Memory B cell (primary cell): ENCODE measurements at places on chromosomes 7 and 10.

DNA sequence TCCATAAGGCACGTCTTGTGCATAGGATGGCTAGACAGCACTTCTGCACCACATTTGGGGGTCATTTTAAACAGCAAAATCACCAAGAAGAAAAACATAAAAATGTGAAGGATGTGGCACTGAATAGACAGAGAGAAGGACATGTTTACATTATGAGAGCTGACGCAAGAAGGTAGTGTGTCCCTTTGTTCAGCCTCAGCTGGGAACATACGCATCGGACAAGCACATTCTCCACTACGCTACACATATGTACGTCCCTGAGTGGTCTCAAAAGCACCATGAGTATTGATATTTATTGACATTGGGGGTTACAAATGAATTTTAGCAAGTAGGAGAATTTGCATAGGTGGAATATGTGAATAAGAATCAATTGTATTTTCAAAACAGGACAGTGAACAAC is 20.2 kb downstream of the DDC start:
- H3K4me3 ChIP-seq = no peak overlapping the region
- no peak for DNase-seq
- H3K36me3 ChIP-seq = no peaks in the 10 kb centered on the region

- H3K36me3 ChIP-seq = peaks cover 39% of the 10 kb centered on the region
- no peak overlapping the region for H3K27ac ChIP-seq
- peaks cover 8% of the 10 kb centered on the region for H3K4me1 ChIP-seq
- no peak for DNase-seq
- no peaks in the 10 kb centered on the region for H3K27me3 ChIP-seq
Observed at GRCh38 chr7:140022582-140023211, 40.1 kb downstream of the PARP12 start.

GRCh38 chr7:127287133-127287532 is 34.4 kb upstream of the GRM8 start:
- no peak for DNase-seq
- no peak overlapping the region for H3K4me3 ChIP-seq
- H3K4me1 ChIP-seq = no peaks in the 10 kb centered on the region
- no peaks in the 10 kb centered on the region for H3K36me3 ChIP-seq
- H3K27me3 ChIP-seq = peaks cover 8% of the 10 kb centered on the region

GRCh38 chr10:48649349-48649944 is 35.2 kb upstream of the WDFY4 start:
- no peak overlapping the region for H3K4me3 ChIP-seq
- H3K27me3 ChIP-seq = peaks cover 5% of the 10 kb centered on the region
- peaks cover 20% of the 10 kb centered on the region for H3K4me1 ChIP-seq

DNA sequence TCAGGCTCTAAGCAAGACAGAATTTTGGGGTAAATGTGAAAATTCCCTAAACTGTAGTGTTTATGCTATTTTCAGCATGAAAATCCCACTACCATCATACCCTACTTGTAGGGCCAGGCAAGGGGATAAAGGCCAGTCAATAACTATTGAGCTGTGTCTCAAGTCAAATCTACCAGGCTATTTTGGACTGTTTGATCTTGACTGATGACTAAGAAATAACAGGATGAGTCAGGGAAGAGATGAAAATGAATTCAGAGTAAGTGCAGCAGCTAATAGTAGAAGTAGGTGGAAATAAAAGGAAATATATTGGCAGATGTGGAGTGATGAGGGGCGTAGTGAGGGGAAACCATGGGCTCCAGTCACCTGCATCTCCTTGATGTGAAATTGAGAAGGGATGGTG is 225.8 kb upstream of the PHYHIPL start:
- H3K4me1 ChIP-seq = no peaks in the 10 kb centered on the region
- peaks cover 7% of the 10 kb centered on the region for H3K27me3 ChIP-seq
- no peak overlapping the region for H3K27ac ChIP-seq
- no peak overlapping the region for H3K4me3 ChIP-seq
- no peaks in the 10 kb centered on the region for H3K36me3 ChIP-seq
- no peak for DNase-seq

- no peak overlapping the region for H3K4me3 ChIP-seq
- H3K36me3 ChIP-seq = no peaks in the 10 kb centered on the region
- H3K4me1 ChIP-seq = no peaks in the 10 kb centered on the region
- no peak overlapping the region for H3K27ac ChIP-seq
- no peak for DNase-seq
Observed at GRCh38 chr7:131895541-131896164, 339.2 kb upstream of the PODXL start.

- peaks cover 17% of the 10 kb centered on the region for H3K4me1 ChIP-seq
- H3K27me3 ChIP-seq = no peaks in the 10 kb centered on the region
- no peak for DNase-seq
- H3K4me3 ChIP-seq = no peak overlapping the region
- H3K36me3 ChIP-seq = no peaks in the 10 kb centered on the region
Observed at GRCh38 chr7:69756235-69756634, 158.0 kb downstream of the AUTS2 start.

GRCh38 chr10:27659786-27660185 is 85.8 kb downstream of the MKX start:
- no peak overlapping the region for H3K4me3 ChIP-seq
- H3K4me1 ChIP-seq = no peaks in the 10 kb centered on the region
- no peak for DNase-seq
- H3K36me3 ChIP-seq = no peaks in the 10 kb centered on the region
- H3K27me3 ChIP-seq = peaks cover 16% of the 10 kb centered on the region

DNA sequence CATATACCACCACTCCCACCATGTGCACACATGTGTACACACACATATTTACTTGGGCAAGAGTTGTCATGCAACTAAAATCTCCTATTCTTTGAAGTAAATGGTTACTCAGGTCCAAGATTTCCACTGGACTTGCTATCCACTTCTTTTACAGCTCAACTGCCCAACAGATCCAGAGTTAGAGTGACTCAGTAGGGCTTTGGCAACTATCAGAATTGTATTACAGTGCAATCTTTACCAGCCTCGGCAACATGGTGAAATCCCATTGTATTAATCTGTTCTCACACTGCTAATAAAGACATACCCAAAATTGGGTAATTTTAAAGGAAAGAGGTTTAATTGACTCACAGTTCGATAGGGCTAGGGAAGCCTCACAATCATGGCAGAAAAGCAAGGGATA is 51.9 kb upstream of the ABLIM1 start:
- DNase-seq = no peak
- no peak overlapping the region for H3K27ac ChIP-seq
- no peak overlapping the region for H3K4me3 ChIP-seq
- no peaks in the 10 kb centered on the region for H3K36me3 ChIP-seq
- no peaks in the 10 kb centered on the region for H3K4me1 ChIP-seq
- H3K27me3 ChIP-seq = peaks cover 25% of the 10 kb centered on the region

DNA sequence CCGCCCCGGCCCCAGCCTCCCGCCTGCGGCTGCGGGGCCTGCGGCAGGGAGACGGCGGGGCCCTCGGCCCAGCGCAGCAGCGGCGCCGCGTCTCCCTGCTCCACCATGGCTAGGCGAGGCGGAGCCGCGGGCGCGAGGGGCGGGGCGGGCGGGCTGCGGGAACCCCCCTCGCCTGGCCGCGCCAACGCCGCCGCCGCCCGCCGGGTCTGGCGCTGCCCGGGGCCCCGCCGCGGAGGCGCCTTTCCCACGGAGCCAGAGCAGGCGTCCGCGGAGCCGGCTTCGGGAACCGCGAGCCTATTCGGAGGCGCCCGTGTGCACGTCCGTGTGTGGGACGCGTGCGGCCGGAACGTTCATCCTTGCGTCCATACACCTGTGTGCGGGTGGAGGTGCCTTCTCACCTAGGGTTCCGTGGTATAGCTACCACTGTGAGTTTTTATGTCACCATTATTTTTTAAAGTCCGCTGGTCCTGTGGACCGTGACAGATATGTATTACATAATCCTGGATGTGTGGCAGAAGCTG is at the start of gene DENND11:
DENND11 (minus strand) TSS at position 120 of the 521 bp plus-strand sequence; CDS start at position 107, 13 bp downstream.
- peak within 1 kb of the TSS; percentile 95 for H3K27ac ChIP-seq
- H3K4me3 ChIP-seq = peak within 1 kb of the TSS; percentile 80
- peak; percentile 71 for DNase-seq
- peaks cover 2% of the 10 kb centered on the region for H3K36me3 ChIP-seq

- peaks cover 3% of the 10 kb centered on the region for H3K27me3 ChIP-seq
- H3K4me1 ChIP-seq = peaks cover 3% of the 10 kb centered on the region
- H3K4me3 ChIP-seq = no peak overlapping the region
Observed at GRCh38 chr10:120598386-120598785, 141.4 kb downstream of the PLPP4 start.

DNA sequence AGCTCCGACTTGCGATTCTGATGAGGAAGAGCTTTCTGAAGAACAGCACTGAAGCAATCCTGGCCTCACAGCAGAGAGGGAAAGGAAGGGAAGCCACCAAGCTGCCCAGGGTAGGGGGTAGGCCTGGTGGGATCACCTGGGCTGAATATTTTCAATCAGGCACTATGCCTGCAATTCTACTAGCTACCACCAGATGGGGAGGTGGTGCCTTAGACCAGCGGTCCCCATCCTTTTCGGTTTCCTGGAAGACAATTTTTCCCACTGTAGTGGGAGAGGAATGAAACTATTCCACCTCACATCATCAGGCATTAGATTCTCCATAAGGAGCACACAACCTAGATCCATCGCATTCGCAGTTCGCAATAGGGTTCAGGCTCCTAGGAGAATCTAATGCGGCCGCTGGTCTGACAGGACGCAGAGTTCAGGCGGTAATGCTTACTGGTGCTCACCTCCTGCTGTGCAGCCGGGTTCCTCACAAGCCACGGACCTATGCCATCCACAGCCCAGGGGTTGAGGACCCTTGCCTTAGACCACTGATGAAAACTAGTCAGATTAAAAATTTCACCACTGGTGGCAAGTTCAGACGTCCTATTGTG is 2.7 kb downstream of the LRRC20 start:
- H3K4me1 ChIP-seq = peaks cover 2% of the 10 kb centered on the region
- H3K4me3 ChIP-seq = no peak overlapping the region
- no peak overlapping the region for H3K27ac ChIP-seq
- H3K36me3 ChIP-seq = no peaks in the 10 kb centered on the region

- no peaks in the 10 kb centered on the region for H3K4me1 ChIP-seq
- H3K27me3 ChIP-seq = peaks cover 3% of the 10 kb centered on the region
- no peak overlapping the region for H3K4me3 ChIP-seq
- H3K27ac ChIP-seq = no peak overlapping the region
- no peaks in the 10 kb centered on the region for H3K36me3 ChIP-seq
Observed at GRCh38 chr10:2173327-2173726, 436.0 kb upstream of the ADARB2 start.

DNA sequence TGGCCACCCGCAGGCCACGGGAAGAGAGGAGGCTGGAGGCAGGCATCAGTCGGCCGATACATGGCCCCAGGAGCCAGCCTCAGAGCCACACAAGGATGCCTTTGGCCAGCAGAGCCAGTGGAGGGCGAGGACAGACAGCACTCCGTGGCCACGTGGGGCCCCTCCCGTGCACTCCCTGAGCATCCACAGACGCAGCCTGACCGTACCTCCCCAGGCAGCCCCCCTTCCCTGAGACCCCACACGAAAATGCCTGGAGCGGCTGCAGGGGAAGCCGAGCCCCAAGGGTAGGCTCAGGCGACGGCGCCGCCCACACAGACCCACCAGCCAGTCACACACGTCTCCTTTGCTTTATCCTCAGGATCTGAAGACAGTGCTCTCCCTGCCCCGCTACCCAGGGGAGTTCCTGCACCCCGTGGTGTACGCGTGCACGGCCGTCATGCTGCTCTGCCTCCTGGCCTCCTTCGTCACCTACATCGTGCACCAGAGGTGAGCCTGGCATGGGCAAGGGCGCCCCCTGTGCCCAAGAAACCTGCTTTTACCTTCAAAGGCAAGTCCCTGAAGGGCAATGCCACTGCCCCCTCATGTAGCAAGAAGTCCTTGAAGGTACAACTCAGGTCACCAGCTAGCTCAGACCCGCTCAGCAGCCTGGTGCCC is 9.0 kb downstream of the ADGRA1 start:
- no peaks in the 10 kb centered on the region for H3K36me3 ChIP-seq
- no peak overlapping the region for H3K4me3 ChIP-seq
- no peak overlapping the region for H3K27ac ChIP-seq
- H3K4me1 ChIP-seq = peaks cover 2% of the 10 kb centered on the region

GRCh38 chr7:108136191-108136688 is 6.1 kb upstream of the LAMB4 start:
- peaks cover 2% of the 10 kb centered on the region for H3K27me3 ChIP-seq
- no peaks in the 10 kb centered on the region for H3K36me3 ChIP-seq
- no peak for DNase-seq
- H3K4me3 ChIP-seq = peak overlapping the region; percentile 51
- peak overlapping the region; percentile 89 for H3K27ac ChIP-seq

DNA sequence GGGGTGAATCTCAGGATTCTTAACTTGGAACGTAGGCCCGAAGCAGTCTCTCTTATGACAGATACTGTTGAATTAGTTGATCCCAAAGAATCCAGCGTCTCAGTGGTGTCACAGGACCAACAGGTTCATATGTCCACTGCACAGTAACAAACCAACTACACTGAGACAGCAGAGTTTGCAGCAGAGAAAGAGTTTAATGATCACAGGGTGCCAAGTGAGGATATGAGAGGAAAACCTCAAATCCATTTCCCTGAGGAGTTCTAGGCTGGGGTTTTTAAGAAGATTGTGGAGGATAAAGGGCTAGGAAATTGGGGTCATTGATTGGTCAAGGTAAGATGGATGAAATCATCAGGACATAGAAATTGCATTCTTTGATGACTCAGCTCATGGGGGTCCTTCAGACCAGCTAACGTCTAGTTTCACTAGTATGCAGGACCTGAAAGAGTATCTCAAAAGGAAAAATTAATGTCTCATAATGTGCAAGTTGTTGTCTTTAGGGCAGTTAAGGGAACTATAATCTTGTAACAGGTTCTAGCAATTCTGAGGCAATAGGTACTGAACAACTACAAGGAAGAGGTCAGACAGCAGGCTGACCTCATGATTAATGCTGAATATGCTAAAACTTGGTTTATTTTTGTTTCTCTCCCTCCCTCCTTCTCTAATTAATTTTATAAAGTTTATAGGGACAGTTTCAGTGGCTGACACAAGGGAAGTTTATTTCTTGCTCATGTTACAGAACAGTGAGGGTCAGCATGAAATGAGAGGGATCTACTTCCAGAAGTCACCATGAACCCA is 310.9 kb upstream of the NEBL start:
- no peaks in the 10 kb centered on the region for H3K4me1 ChIP-seq
- H3K36me3 ChIP-seq = no peaks in the 10 kb centered on the region
- DNase-seq = no peak
- H3K27ac ChIP-seq = no peak overlapping the region
- H3K27me3 ChIP-seq = peaks cover 4% of the 10 kb centered on the region
- no peak overlapping the region for H3K4me3 ChIP-seq

- peaks cover 43% of the 10 kb centered on the region for H3K4me1 ChIP-seq
- no peaks in the 10 kb centered on the region for H3K27me3 ChIP-seq
- H3K27ac ChIP-seq = no peak overlapping the region
Observed at GRCh38 chr7:4692055-4692454, 10.0 kb downstream of the FOXK1 start.

DNA sequence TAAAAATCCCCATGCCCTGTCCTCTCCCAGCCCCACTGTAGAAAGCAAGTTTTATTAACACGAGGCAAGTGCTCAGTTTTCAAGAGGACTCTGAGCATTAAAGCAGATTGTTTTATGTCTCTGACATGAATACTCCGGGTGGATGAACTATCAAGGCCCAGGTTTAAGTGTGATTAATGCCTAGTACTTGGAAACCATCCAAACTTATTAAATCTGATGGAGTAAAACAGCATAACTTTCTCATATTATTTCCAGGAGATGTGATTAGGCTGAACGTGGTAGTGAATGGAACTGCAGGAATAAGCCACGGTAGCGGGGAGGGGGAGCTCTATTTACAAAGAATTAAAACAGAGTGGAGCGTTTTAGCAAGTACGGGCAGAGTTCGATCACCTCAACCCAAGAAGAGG is 144.2 kb upstream of the RNF32 start:
- H3K4me1 ChIP-seq = peaks cover 2% of the 10 kb centered on the region
- no peak overlapping the region for H3K4me3 ChIP-seq
- H3K36me3 ChIP-seq = no peaks in the 10 kb centered on the region
- DNase-seq = no peak
